ENCODE measurements at places on chromosomes 16 and 17.

- no peak for DNase-seq
Observed at GRCh38 chr16:9357829-9358228, 266.4 kb downstream of the HAPSTR1 start.

GRCh38 chr16:82880346-82880745, 253.6 kb downstream of the CDH13 start:
- no peak for DNase-seq

GRCh38 chr17:63774141-63774968, at the start of gene DDX42:
Gene DDX42, plus strand, starts transcription at chr17:63774170. Its CDS starts 12,880 bp downstream, at chr17:63787050.
- peak; percentile 44 for DNase-seq

DNA sequence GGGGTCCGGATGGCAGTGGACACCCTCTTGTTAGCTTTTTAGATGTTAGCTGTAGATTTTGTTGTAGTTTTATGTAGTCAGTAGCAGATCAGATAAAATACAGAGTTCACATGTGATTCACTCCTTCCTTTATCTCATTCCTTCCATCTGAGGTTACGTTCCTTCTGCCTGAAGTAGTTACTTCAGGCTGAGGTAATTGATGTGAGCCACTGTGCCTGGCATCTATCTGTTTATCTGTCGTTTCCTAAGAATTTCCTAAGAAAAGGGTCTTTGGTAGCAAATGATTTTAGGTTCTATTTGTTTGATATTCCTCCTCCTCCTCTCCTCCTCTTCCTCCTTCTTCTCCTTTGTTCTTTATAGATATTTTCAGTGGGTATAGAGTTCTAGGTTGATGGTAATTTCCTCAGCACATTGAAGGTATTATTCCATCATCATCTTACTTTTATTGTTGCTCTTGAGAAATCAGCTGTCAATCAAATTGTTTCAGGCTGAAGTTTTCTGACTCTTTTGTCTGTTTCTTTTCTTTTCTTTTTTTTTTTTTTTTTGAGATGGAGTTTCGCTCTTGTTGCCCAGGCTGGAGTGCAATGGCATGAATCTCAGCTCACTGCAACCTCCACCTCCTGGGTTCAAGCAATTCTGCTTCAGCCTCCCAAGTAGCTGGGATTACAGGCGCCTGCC, 29.6 kb upstream of the FBXO47 start:
- no peak for DNase-seq

- no peak for DNase-seq
Observed at GRCh38 chr17:19239544-19239943, 2.4 kb downstream of the EPN2 start.

GRCh38 chr17:70076189-70076588, 1.2 kb downstream of the KCNJ16 start:
- no peak for DNase-seq

DNA sequence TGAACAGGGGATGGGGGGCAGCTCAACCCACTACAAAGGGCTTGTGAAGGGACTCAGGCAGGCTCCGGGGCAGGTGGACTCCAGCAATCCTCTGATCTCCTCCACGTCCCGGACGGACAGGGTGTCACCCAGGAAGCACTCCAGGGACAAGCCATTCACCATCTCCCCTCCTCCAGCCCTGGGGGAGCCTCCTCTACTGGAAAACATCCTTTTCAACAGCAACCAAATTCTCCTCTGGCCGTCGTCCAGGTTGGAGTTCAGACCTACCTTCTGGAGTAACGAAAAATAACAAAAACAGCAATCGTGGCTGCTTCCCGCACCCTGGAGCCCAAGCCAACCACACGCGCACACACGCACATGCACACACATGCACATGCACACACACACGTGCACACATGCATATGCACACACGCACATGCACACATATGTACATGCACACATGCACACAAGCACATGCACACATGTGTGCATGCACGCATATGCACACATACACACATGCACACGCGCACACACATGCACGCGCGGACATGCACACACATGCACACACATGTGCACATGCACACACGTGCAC, 8.9 kb upstream of the RBFOX3 start:
- no peak for DNase-seq

DNA sequence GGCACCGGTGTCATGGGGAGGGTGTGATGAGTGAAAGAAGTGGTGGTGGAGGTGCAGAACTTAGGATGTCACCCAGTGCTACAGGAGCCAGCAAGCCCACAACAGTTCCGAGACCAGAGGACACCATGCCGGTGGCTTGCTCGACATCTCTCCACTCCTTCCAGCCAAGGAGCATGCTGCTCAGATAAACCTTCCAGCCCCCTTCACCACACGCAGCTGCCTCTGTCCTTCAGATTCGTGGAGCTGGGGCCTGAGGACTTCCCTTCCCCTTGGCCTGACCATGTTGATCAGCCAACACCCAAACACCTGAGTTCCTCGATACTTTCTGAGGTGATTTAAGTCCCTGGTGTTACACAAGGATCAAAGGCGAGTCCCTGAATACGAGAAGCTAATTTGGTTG, 188.8 kb upstream of the FOXF1 start:
- DNase-seq: no peak

- DNase-seq: no peak
Observed at GRCh38 chr17:9336817-9337216, 238.8 kb downstream of the STX8 start.

DNA sequence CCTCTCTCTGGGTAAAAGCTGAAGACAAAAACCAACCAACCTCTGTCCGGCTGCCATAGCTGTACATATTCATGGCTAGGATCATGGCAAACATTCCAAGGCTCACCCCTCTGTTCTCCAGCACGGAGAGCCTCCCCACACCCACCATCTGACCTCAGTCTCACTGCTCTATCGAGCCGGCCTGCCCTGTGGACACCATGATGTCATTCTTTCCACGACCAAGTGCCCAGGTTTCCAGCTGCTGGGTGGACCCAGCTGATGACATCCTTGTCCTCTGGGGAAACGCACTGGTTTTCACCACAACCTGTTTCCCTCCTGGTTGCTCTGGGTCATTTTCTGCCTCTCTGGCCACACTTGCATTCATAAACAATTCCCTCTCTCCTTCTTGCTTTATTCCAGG, 67.7 kb downstream of the NDEL1 start:
- DNase-seq: no peak

DNA sequence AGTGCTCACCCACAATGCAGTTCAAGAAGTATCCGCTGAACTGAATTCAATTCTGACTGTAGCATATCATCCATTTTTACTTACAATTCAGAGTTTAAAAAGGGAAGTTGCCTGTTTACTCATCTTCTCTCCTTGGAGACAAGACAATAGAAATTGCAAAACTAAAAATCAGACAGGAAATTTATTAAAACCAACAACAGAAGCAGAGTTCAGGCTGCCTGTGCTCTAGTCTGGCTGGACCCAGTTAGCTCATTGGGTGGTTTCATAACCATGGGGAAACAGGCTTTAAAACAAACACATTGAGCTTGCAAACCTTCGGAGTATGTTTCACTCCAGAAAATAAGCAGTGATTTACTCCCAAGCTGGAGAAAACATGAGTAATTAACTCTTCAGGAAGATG, 321.4 kb downstream of the GRIN2A start:
- no peak for DNase-seq

GRCh38 chr17:65054602-65055001, 1.9 kb downstream of the GNA13 start:
- DNase-seq: no peak

GRCh38 chr16:61946019-61946418, 90.2 kb downstream of the CDH8 start:
- no peak for DNase-seq

DNA sequence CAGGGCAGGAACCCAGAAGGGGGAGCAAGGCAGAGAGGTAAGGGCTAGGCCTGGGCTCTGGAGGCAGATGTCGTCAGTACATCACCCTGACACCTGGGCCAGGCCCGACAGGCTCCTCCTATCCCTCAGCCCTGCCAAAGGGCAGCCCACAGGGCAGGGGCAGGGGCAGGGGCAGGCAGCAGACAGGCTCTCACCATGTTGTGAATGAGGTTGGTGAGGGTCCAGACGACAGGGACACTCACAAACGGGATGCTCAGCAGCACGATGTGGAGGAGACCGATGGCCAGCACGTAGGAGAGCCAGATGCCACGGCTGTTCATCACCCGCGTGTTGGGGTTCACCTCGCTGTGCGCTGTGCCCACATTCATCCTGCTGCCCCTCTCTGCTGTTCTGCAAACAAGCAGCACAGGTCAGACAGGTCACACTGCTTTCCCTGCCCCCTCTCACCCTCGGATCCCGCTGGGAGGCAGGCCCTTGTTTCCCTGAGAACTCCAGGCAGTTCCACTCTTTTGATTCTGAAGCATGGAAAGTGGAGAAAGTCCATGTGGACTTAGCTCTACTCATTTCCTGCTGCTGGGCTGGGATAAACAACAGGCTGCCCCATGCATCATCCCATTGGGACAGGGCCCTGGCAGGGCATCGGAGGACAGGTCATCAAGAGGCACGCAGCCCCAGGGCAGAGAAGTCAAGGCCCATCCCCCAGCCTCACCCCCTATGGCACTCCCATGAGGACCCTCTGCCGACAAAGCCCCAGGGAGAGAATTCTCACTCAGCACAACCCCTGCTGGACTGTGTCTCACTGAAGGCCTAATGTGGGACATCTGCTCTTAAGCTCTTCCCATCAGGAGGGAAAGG, 3.3 kb downstream of the ORMDL3 start:
- no peak for DNase-seq
